ENCODE measurements at places on chromosomes 3 and 15.
A peak's percentile ranks its signal among the peaks of the same experiment; 100 is the strongest.

GRCh38 chr3:190019006-190019405 is 101.7 kb downstream of the P3H2 start:
- no peak for DNase-seq

DNA sequence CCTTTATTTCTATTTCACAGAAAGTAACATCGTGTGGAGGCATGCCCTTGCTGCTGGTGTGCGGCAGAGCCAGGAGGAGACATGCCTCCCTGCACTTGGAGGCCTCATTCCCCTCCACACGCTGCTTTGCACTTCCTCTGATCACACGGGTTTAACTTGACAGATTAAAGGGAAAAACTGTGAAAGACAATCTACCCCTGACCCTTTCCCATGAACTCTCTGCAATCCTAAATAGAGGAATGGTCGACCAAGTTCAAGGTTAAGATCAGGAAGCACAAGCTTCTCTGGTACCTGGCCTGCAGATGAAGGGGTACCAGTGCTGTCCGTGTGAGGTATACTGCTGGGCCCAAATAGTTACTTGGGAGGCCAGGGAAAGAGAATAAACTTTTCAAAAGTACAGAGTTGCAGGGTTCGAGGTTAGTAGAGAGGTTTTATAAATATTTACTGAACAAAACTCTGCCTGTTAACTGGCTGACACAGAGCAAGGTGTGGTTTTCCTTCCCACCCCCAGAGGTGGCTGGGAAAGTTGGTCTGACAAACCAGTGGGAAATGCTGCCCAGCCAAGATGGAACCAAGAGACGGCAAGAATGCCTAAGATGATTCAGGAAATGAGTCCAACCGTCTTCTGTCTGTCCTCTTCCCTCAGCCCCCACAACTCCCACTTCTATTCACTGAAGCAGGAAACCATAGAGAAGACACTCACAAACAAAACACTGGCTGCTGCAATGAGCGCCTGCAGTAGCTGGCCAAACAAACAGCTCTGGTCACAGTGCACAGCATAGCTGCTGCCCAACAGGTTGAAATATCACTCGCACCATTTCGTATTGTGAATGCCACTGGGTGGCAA is 79.6 kb downstream of the IGF2BP2 start:
- DNase-seq, result no peak

GRCh38 chr3:11818033-11818432 is 28.7 kb downstream of the TAMM41 start:
- DNase-seq, result no peak

GRCh38 chr3:48474619-48475018 is 28.1 kb downstream of the ATRIP start:
- DNase-seq, result no peak

- DNase-seq, result no peak
Observed at GRCh38 chr3:110905121-110905520, 166.5 kb upstream of the NECTIN3 start.

GRCh38 chr15:39792844-39793335 is 10.2 kb upstream of the FSIP1 start:
- DNase-seq, result no peak

DNA sequence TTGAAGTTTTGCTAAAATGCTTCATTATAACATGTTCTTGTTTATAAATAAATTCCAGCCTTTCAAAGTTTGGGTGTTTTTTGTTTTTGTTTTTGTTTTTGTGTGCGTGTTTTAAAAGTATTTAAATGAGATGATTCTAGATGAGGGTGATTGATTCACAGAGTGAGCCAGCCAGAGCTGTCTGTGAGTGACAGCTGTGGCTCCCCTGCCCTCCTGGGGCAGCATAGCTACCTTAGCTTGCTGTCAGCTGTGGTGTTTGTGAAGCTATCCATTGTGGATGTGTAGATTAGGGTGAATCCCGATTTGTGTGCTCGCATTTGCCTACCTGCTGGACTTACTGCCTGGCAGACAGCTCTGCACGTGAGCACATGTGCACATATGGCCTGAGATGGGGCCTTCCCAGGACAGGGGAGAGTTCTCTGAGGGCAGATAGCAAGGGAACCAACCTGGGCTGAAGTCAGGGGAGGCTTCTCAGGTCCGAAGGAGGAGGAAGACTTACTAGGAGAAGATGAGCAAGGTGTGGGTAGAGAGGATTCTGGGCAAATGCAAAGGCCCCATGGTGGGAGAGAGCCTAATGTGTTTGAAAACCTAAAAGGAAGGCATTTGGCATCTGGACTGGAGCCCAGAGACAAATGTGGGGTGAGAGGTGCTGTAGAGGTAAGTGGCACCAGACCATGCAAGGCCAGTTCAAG is 124.2 kb downstream of the EEFSEC start:
- DNase-seq, result no peak

DNA sequence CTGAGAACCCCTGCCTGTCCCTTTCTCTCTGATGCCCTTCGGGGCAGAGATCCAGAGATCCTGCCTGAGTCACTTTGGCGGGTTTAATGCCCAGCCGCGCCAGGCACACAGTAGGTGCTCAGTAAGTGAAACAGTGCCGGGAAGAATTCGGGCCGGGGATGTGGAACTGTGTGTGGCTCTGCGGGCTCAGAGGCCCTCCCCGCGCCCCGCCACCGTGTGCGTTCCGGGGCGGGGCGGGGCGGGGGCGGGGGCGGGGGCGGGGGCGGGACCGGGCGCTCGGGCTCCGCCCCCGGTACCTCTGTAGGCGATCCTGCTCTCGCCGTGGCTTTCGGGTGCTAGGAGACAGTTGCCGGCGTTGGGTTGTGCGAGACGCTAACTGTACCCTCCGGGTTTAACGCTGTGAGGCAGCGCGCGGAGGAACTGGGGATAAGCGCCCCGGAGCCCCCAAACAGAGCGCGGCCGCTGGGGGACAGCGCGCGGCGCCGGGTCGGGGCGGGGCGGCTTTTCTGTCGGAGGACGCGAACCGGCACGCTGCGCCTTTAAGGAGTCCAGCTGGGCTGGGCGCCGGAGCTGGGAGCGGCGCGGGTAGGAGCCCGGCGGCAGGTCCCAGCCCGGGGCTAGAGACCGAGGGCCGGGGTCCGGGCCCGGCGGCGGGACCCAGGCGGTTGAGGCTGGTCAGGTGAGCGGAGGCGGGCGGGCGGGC is at the start of gene ABHD6:
Gene ABHD6, plus strand, starts transcription at position 555 of the 703 bp plus-strand sequence. CDS start 18,795 bp downstream, outside the sequence.
- DNase-seq, result peak; percentile 82

GRCh38 chr3:123444023-123444422 is 4.9 kb downstream of the ADCY5 start:
- no peak for DNase-seq

- DNase-seq, result no peak
Observed at GRCh38 chr3:31760654-31761053, 220.4 kb downstream of the OSBPL10 start.

- no peak for DNase-seq
Observed at GRCh38 chr3:39333607-39334006, 4.1 kb downstream of the CCR8 start.

DNA sequence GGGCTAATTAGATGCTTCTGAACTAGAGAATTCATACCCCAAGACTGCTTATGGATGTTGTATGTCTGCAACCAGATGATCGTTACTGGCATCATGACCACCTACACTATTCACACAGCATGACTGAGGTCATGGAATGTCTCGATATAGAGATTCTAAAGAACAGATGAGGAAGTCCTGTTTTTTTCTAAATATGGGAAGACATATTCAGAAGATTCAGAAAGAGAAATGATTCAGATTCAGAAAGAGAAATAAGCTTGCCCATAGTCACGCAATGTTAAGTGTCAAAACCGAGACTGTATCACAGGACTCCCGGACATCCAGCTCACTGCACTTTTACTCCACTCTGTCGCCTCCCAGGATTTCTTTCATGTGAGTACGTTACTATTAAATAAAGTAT is 136.2 kb downstream of the TPRG1 start:
- DNase-seq, result no peak

GRCh38 chr3:76679541-76679940 is 360.4 kb upstream of the ROBO2 start:
- DNase-seq, result no peak

GRCh38 chr3:156307704-156308103 is 187.3 kb downstream of the KCNAB1 start:
- DNase-seq, result no peak

- no peak for DNase-seq
Observed at GRCh38 chr15:40472171-40472727, 1.5 kb downstream of the CHST14 start.

DNA sequence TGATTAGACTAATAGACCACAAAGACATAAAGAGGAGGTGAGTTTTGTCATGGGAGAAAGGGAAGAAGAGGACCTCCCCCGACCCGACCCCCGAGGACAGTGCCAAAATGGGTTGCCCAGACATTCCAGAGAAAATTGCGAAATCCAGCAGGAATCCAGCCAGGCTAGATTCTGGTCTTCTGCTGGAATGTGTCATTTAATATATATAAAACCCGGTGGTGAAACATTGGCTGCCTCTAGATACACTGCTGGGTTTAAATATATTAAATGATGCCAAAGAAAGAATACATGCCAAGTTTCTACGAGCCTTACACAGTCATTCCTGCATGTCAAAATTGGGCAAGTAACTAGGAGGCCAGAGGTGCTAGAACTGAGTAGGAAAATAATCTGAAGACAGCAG is 45.3 kb upstream of the SPESP1 start:
- no peak for DNase-seq

- DNase-seq, result no peak
Observed at GRCh38 chr15:78944202-78944625, 632 bp downstream of the CTSH start.

- peak; percentile 45 for DNase-seq
Observed at GRCh38 chr3:38649500-38650247, at the start of gene SCN5A. Gene SCN5A, minus strand, starts transcription at chr3:38649687. Its CDS starts 16,380 bp downstream, at chr3:38633307.

- DNase-seq, result no peak
Observed at GRCh38 chr3:141082064-141082463, 30.9 kb downstream of the SPSB4 start.

GRCh38 chr15:91866371-91866905 is 12.9 kb downstream of the SLCO3A1 start:
- DNase-seq, result no peak

DNA sequence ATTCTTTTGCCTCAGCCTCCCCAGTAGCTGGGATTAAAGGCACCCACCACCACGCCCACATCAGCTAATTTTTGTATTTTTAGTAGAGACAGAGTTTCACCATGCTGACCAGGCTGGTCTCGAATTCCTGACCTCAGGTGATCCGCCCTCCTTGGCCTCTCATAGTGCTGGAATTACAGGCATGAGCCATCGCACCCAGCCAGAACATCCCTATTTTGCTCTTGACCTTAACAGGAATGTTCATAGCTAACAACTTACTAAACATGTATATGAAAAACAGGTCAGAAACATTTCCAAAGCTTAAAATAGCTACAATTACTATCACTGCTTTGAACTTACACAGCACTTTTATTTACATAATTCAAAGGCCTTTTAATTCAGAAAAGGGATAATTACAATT is 33.7 kb downstream of the UQCC5 start:
- no peak for DNase-seq

DNA sequence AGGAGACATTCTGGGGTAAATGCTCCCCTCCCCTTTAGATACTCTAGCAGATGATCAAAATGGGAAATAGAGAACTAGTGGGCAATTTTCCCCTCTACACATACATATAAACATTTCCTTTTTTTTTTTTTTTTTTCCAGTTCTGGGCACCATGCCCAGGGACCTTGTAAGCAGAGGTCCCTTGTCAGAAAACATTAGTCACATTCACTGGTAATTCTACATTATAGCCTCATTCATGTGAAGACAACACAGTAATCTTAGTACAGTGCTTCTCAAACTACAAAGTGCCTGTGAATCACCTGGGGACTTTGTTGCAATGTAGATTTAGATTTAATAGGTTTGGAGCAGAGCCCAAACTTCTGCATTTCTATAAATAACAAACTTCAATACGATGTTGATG is 60.1 kb upstream of the ACTC1 start:
- DNase-seq, result no peak

DNA sequence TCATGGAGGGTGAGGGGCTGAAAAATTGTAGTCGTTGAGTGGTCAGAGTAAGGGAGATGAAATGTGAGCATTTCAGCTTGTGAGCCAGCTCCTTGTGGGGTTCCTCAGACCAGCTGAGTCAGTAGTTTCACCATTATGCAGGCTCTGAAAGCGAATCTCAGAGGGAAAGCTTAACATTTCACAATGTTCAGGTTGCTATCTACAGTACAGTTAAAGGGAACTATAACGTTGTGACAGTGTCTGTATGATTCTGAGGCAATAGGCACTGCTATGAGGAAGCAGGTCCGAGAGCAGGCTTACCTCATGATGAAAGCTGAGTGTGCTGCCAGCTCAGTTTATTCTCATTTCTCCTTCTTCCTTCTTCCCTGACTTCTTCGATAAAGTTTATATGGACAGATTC is 469.6 kb downstream of the EDEM1 start:
- no peak for DNase-seq

GRCh38 chr15:59399465-59400102 is 26.9 kb upstream of the MYO1E start:
- no peak for DNase-seq

- DNase-seq, result no peak
Observed at GRCh38 chr3:162302983-162303624, 806.5 kb downstream of the OTOL1 start.

GRCh38 chr3:55408193-55408826 is 78.8 kb downstream of the WNT5A start:
- no peak for DNase-seq

- no peak for DNase-seq
Observed at GRCh38 chr15:46786590-46787285, 930.6 kb upstream of the SEMA6D start.

DNA sequence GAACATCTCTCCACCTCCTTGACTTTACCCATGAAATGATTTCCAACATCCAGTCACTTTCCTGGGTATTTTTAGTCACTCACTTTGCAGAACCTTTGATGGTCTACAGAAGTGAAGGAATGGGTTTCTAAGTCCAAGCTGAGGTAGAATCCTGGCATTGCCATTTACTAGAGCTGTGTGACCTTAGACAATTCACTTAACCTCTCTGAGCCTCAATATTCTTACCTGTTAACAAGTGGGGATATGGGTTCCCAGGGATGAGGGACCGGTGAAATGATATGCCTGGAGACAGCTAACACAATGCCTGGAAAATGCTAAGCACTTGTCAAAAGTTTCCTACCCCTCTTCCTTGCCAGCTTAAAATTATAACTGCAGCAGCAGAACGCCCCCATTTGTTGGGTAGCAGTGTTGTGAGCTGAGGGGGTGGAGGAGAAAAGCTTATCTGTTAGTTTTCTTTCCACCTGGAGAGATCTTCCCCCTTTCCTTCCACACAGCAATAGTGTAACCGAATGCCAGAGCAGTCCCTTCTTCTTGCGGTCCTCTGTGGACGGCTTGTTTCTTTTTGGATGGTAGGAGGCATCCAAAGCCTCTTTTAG is 319.2 kb upstream of the LRRFIP2 start:
- no peak for DNase-seq

DNA sequence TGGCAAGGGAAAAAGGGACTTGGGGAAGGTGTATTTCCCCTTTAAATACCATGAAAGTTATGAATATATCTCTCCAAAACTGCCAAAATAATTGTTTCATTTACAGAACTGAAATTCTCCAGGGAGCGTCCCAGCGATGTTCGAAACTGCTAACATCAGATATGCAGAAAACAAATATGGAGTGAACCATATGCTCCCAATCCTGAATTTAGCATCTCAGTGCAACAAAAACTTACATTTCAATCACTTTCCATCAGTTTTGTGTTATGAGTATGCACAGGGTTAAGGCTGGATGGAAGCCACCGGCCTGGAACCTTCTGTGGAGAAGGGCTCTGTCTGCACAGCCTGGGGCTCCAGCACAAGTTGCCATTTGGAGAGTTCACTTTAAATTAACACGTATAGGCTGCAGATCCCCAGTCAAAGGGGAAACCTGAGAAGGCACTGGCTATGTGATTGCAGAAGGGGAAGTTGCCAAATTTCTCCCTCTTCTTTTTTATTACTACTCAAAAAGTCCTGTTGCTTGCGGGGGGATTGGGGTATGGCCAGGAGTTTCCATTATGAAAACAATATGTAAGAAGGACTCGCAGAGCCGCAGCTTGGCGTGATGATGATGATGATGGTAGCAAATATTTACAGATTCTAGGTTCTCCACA is 56.9 kb upstream of the FOXP1 start:
- DNase-seq, result no peak

Data from stimulated activated CD4-positive, alpha-beta T cell treated with anti-CD3 and anti-CD28 coated beads, Interleukin-4, amount 100 ng/mL, for 24 hours (primary cell).